ENCODE measurements at places on chromosomes 2 and 18.
A peak's percentile ranks its signal among the peaks of the same experiment; 100 is the strongest.

- no peak for DNase-seq
Measured at GRCh38 chr2:174499371-174499770, 12.5 kb upstream of the GPR155 start.

DNA sequence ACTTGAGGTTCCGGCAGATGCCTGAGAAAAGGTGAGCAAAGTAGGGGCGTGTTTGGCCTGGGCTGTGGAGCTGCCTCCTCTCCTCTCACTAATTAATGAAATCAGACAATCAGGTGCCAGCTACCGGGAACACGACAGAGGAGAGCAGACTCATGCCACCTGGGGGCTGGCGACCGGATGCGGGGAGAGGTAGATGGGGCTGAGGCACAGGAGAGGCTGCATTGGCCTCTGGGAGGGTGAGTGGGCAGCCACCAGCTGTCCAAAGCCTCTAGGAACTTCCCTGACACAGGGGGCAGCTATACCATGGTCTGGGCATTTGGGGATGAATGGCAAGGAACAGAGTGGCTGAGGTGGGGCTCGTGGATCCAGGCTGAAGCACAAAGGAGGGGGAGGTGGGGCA is 25.0 kb downstream of the FBXO41 start:
- DNase-seq = no peak

- DNase-seq = no peak
Measured at GRCh38 chr2:171180229-171180930, 19.7 kb upstream of the TLK1 start.

- no peak for DNase-seq
Measured at GRCh38 chr2:63866009-63866709, 24.5 kb downstream of the UGP2 start.

DNA sequence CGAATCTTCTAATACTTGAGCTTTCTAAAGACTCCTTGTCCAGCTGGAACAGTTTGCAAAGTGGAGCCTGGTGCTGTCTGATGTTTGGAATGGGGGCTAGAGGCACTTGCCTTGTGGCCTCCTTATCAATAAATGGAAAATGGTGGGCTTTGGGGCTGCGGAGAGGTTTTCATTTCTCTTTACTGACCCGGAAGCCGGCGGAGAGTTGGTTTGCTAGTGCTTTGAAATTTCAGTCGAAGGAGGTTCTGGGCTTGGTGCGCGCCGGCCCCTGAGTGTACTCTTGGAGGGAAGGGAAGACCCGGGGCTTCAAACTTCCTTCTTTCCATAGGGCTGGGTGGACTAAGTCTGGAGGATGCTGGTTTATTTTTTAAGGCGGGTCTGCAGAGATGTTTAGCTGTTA is 714 bp downstream of the RPIA start:
- DNase-seq = peak; percentile 4

DNA sequence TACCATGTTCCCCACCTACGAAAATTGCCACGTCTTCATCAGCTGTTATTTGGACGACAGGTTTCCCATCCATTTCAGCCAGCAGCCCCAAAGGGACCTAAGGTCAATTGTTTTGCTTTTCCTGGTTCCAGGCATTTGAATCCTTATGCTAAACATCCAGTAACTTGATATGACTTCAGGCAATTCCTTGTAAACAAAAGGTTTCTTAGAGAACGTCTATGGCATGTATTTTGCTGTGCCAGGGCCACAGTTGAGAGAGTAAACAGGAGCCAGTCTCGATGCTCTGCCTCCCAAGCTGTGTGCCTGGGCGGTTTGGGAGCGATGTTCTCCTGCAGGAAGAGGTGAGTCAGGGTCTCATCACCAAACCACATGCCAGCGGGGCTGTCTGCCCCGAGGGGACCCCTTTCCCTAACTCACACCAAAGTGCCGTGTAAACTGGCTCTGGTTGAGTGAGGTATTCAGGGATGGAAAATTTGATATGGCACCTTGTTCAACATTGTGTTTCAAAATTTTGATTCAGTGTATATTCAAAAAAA is 12.9 kb upstream of the MC5R start:
- no peak for DNase-seq

DNA sequence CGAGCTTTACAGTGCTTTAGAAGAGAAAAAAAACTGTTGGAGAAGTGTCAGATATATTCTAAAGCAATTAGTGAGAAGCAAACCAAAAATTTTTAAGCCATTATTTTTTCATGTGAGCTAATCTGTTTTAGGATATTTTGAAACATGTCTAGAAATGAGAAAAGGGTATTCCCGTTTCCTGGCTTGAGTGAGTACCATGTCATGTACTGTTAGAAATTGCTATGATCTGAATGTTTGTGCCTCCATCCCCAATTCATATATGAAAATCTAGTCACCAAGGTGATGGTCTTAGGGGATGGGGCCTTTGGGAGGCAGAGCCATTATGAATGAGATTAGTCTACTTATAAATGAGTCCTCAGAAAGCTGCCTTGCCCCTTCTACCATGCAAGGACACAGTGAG is 493.3 kb upstream of the GCFC2 start:
- DNase-seq = no peak

DNA sequence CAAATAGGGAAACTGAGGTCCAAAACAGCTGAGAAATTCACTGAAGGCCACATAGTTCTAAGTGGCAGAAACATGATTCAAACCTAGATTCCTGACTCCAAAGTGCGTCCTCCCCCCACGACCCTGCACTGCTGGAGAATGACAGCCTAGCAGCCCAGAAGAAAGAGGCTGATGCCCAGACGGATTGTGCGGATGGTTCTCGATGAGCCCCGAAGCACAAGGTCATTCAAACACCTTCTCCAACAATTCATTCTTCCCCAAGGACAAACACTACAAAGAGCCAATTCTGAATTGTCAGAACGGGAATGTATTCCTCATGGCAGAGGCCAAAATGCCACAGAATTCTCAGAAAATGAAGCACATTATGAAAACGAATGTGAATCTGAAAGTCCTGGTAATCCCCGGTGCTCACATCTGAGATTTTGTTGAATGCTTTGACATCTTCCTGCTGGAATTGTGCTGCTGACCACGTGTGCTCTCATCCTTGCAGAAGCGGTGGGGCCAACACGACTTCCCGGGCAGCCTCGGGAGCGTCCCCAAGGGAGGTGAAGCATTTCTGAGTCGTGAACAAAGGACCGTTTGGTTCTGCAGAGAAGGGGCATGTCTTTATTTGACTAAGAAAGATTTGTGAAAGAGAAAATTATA is 337.0 kb downstream of the EIPR1 start:
- no peak for DNase-seq

- no peak for DNase-seq
Measured at GRCh38 chr2:27303093-27304025, 4.9 kb downstream of the UCN start.

GRCh38 chr2:13876491-13877037 is 756.0 kb upstream of the LRATD1 start:
- DNase-seq = no peak

Data from stimulated activated CD4-positive, alpha-beta T cell treated with anti-CD3 and anti-CD28 coated beads, TNF-alpha, amount 100 ng/mL, for 1 hour (primary cell).